ENCODE measurements at places on chromosomes 4 and X.

GRCh38 chr4:17957688-17958087 lies 63.9 kb downstream of the LCORL start:
- DNase-seq, result no peak

DNA sequence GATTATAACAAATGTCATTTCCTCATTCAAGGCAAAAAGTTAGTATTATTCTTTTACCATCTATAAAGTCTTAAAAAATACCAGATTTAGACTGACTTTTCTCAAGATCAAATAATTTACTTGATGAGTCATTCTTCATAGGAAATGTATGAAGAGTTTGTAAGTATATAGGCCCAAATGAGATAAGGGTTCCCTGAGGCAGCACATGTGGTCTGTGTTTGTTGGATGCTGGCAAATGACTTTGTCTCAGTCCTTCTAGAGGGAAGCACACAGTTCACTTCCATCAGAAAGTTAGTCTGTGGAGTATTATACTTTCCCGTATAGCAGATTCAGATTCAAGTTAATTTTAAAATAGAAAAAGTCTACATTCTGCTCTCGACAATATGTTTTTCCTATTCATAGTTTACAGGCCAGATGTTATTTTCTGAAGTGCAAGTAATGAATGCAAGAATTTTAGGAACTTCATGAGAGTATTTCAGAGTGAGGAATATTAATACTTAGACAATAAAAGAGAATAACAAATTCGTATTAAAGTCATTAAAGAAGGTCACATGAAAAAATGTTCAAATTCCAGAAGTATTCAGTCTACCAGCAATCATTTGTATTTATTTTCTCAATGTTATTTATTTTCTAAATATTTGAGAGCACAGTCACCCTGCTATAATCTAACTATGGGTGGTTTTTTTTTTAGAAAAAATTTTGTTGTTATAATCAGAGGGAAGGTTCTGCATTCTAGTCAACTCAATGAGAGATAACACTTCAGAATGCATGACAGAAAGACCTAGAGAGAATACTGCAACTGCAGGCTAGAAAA lies 601.8 kb upstream of the ZFP42 start:
- DNase-seq, result no peak

- DNase-seq, result no peak
These were observed 61.2 kb downstream of the FAM53A start for GRCh38 chr4:1622956-1623355.

- no peak for DNase-seq
These were observed 118.3 kb upstream of the ETNPPL start for GRCh38 chr4:108881190-108881589.

GRCh38 chr4:2936773-2937145 lies 26.4 kb downstream of the NOP14 start:
- no peak for DNase-seq
